ENCODE measurements at places on chromosomes 6 and 20.
A peak's percentile ranks its signal among the peaks of the same experiment; 100 is the strongest.

DNA sequence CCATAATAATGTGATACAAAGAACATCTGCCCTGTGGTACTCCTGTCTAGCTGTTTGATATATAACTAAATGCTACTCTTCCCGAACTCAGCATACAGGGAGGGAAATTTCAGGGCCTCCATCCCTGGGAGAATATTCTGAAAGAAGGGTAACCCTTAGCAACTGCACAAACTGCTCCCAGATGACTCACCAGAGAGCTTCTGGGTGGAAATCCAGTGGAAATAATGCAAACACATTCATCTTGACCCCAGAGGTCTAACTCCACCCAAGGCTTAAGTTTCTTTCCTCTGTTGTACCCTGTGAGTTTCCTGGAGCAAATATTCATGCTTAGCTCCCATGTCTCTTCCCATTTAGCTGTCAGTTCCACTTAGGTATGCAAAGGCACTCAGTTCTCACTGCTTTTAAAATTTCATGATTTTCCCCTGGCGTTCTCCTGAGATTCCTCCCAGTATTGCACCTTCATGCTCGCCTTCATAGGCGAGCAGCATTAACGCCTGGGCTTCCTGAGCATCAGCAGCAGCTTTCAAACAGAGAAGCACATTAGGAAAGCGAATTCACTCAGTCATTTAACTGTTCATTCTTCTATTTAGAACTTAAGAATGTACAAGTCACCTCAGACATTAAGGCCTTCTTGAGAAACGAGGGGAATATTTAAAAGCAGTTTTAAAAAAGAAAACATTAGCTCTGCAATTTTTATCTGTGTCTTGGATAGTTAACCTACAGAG lies 43.8 kb upstream of the LAMA4 start:
- DNase-seq: no peak

DNA sequence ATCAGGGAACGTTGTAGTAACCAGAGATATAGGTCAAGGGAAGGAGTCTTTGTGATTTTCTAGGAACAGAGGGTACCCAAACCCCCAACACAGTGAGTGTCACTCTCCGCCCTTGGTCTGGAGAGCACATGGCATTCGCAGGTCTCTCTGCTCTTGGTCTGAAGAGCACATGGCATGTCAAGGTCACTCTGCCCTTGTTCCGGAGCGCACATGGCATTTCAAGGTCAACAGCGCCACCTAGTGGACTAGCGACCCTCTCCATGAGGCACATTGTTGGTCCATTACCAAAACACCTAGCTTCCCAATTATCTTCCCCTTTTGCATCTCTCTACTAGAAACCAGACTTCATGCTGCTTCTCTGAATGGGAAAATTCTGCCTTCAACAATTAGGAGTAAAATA lies 260.0 kb downstream of the C6orf118 start:
- peak; percentile 60 for DNase-seq

- DNase-seq: no peak
These were observed 913 bp downstream of the BTN2A2 start for GRCh38 chr6:26383624-26384417.

GRCh38 chr6:35218021-35218420 lies 4.3 kb downstream of the SCUBE3 start:
- no peak for DNase-seq

- no peak for DNase-seq
These were observed 22.6 kb downstream of the EDN1 start for GRCh38 chr6:12312736-12313135.

DNA sequence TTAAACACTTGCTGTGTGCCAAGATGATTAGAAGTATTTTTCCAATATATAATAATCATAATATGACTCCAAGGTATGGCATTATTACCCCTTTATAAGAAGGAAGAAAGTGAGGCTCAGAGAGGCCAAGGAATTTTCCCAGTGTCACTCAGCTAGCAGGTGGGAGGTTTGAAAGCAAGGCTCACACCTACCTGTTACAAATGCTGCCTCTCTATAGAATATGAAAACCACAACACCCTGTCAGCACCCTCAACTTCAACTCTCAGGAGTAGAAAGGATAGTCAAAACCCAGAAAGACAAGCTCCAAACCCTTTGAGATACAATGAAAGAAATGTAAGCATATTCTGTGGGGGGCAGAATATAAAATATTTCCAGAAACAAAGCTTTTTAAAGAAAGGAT lies 76.7 kb downstream of the LAMP5 start:
- no peak for DNase-seq

- DNase-seq: no peak
These were observed 64.8 kb downstream of the TSHZ2 start for GRCh38 chr20:53036992-53037391.

GRCh38 chr6:116330511-116330910 lies 40.2 kb upstream of the DSE start:
- DNase-seq: no peak

DNA sequence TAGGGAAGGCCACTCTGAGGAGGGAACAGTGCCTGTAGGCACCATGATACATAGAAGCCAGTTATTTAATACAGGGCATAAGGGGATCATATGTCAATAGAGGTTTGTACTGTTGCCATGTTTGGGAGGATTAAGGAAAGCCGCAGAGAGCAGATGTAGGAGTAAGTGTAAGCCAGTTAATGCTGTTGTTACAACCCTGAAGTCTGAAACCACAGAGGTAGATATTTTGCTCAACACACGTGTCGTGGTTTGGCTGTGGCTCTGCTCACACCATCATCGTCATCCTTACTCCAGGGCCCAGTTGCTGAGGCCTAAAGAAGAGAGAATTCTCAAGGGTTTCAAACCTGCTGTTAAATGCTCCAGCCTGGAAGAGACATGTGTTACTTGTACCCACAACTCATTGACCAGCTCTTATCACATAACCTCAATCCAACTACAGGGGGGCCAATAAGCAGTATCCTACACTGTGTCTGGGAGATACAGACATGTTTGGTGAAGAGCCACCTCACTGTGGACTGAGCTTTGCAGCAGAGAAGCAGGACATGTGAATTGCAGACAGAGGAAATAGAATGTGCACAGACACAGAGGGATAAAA lies 31.0 kb upstream of the PSMF1 start:
- peak; percentile 54 for DNase-seq

DNA sequence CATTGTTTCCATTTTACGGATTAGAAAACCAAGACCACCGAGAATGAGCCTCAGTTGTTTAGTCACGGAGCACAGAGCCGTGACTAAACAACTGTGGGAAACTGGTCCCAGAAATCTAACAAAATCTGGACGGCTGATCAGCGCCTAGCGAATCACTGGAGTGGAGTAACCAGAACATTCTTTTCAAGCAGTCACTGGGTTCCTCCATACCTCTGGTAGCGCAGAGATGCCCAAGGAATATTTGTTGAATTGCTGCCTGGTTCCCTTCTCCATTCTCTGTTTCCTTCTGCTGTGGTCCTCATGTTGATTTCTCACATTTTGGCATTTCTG lies 62.0 kb downstream of the GPX5 start:
- no peak for DNase-seq

DNA sequence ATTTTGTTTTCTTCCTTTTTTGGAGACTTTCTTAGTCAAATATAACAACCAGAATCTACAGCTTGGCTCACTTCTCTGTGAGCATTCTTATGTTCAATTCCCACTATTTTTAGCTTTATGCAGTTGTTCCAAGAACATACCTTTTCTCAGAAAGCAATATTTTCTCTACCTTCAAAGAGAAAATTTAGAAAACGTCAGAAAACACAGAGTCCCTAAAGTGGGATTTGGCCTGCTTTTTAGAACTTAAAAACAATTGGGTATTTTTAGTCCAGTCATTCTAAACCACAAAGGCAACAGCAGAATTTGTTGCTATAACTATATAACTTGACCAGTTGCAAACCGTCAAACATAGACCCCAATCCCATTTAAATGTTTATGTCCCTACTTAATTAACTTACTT lies 133.1 kb downstream of the MOXD1 start:
- no peak for DNase-seq

- DNase-seq: no peak
These were observed 28.3 kb downstream of the L3MBTL3 start for GRCh38 chr6:130046671-130047070.

DNA sequence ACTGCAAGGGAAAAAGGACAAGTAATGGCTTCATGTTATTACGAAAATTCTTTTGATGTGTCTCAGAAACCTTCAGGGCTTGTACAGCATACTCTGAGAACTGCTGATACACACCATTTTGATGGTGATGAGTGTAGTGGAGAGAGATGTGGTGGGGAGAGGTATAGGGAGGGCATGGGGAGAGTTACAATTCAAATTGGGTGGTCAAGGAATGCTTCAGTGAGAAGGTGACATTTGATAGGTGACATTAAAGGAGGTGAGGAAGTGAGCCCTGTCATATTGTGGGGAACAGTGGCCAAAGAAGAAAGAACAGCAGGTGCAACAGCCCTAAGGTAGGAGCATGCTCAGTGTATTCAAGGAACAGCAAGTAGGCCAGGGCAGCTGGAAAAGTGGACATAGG lies 318.9 kb downstream of the CLIC5 start:
- no peak for DNase-seq

DNA sequence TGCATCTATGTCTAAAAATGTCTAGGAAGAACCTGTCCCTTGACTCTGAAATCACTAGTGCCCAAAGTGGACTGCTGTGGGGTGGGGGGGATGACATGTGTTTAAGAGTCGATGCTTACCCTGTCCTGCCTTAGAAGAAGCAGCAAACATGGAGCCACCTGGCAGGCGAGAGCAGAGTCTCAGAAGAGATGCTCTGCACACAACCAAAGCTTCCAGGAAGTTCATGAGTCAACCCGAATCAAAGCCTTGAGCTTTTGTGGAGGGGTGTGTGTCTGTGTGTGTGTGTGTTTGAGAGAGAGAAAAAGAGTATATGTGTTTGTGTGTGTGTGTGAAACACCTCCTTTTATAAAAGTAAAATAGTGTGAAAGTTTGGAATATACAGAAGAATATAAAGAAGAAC lies 269.9 kb downstream of the ALDH8A1 start:
- DNase-seq: no peak
